ENCODE measurements at places on chromosomes 7 and 10.

DNA sequence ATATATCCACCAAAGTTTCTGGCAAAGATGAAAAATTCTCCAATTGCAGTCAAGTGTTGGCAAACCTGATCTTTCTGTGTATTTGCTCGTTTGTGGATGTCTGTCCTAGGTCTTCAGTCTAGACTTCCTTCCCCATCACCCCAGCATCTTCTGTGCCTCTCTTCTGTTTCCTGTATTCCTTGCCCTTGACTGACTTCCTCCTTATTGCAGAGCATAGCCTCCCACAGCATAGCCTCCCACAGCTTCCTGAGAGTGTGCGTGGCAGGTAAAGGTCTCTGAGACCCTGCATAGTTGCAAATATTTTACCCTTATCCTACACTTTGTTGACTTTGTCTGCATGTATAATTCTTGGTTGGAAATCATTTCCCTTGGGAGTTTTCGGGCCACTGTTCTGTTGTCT lies 18.4 kb downstream of the SLC18A2 start:
- no peak for ATAC-seq

DNA sequence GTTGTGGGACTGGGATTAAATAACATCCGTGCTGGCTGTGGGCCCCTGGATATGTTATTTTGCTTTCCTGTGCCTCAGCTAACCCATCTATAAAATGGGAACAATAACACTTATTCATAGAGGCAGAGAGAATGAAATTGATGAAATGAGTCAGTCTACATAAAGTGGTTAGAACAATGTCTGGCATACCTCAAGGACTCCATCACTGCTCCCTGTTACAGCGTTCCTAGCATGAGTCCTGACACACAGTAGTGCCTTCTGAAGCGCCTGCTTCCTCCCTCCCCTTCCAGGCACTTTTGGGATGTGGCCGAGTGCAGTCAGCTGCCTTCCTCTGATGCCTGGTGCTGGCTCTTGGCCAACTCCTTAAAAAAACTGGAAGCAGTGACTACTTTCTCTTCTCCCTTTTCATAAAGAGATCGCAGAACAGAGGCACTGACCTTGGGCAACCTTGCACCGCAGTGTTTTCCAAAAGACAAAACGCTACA lies 108.4 kb upstream of the ZMIZ1 start:
- ATAC-seq = peak; percentile 43

- no peak for ATAC-seq
These were observed 10.3 kb downstream of the SEC31B start for GRCh38 chr10:100509241-100509840.

DNA sequence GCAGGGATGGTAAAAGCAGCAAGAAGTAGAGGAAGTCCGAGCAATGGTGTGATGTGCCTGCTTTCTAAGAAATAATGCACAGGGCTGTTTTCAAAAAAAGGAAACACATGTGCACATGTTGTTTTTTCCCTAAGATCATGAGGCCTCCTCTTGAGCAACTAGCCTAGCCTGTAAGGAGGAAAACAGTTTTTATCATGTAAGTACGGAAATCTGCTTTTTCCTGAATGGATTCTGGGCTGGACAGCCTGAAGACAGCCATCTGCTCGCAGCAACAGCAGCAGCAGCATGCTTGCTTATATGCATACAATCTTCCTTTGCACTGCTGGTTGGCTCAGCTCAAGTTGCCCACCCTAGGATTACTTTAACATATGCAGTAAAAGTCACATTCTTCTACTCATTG lies 87.1 kb downstream of the HIBADH start:
- no peak for ATAC-seq

- no peak for ATAC-seq
These were observed 4.2 kb downstream of the SFTPD start for GRCh38 chr10:79944428-79945395.

GRCh38 chr7:117184367-117184766 lies 138.5 kb downstream of the WNT2 start:
- ATAC-seq = no peak
